ENCODE measurements at places on chromosomes 2 and 18.

- no peak overlapping the region for H3K27ac ChIP-seq
- H3K4me3 ChIP-seq, result no peak overlapping the region
- H3K4me1 ChIP-seq, result no peaks in the 10 kb centered on the region
- no peaks in the 10 kb centered on the region for H3K36me3 ChIP-seq
Observed at GRCh38 chr2:8709611-8710010, 27.8 kb downstream of the ID2 start.

DNA sequence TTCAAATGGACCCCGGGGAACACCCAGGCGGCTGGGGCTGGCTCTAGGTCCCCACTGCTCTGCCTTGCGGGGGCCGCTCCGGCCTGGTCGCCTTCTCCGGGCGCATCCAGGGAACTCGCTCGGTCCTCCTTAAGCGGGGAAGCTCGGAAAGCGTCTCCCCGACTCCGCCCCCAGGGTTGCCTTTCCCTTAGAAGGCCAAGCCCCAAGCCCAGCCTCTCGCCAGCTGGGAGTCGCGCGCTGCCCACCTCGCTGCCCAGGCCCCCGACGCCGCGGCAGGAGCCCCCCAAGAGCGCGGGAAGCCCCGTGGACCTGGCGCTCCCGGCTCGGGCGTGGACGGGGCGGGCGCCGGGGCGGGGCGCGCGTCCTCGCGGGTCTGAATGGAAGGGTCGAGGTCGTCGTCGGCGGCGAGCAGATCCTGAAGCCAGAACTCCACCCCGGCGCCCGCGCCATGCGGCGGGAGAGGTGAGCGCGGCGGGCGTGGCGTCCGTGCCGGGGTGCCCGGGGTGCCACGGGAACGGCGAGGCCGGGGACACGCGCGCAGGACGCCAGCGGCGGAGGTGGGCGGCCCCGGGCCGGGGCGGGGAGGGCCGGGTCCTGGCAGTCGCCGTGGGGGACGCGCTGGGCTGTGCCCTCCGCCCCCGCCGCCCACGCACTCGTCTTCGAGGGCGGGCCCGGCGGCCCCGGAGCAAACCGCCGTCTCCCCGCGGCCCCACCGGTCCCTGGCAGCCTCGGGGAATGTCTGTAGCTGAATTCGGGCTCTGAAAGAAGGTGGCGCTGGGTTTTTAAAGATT lies at the start of gene BOK:
TSS of gene BOK (plus strand) at position 214 of the 791 bp plus-strand sequence. CDS start 739 bp downstream, outside the sequence.
- H3K27me3 ChIP-seq, result peaks cover 3% of the 10 kb centered on the region
- peak within 1 kb of the TSS; percentile 78 for H3K4me3 ChIP-seq
- DNase-seq, result peak; percentile 83
- H3K4me1 ChIP-seq, result peaks cover 29% of the 10 kb centered on the region
- H3K36me3 ChIP-seq, result peaks cover 51% of the 10 kb centered on the region
- H3K27ac ChIP-seq, result peak within 1 kb of the TSS; percentile 81

DNA sequence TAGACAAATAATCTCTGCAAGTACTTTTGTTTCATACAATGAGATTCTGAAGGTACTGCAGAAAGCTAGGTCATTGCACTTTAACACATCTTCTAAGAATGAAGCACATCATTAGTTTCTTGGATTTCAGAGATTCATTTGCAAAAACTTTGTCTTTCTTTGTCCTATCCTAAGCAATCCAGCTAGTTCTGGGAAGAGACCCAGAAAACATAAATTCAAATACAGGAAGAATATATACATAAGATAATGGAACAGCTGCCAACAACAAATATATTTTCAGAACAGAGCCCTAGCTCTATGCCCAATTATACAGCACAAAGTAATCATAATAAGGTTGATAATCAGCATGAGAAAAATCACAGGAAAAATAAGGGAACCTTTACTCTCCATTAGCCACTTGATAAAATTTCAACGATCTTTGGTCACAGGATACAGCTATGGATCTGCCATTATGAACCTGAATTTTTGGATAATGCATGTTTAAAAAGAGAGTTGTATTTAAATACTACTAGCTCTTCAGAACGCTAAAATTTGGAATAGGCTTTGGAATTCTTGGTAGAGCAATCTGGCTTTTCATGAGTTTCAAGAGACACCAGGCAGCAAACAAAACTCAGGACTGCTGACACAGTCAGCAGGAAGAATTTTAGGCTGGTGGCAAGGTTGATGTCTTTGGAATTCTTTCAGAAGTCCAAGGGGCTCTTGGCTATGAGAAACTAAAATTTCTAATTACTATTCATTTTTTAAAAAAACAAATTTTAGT lies 250.4 kb upstream of the SMIM21 start:
- DNase-seq, result no peak
- H3K27ac ChIP-seq, result no peak overlapping the region
- no peak overlapping the region for H3K4me3 ChIP-seq
- H3K36me3 ChIP-seq, result no peaks in the 10 kb centered on the region

GRCh38 chr2:206198677-206199076 lies 39.0 kb downstream of the EEF1B2 start:
- no peaks in the 10 kb centered on the region for H3K36me3 ChIP-seq
- H3K27me3 ChIP-seq, result no peaks in the 10 kb centered on the region
- H3K4me1 ChIP-seq, result peaks cover 5% of the 10 kb centered on the region
- DNase-seq, result no peak

GRCh38 chr2:173221132-173221695 lies 133.5 kb upstream of the CDCA7 start:
- no peak overlapping the region for H3K27ac ChIP-seq
- no peaks in the 10 kb centered on the region for H3K27me3 ChIP-seq
- no peak overlapping the region for H3K4me3 ChIP-seq
